Psoas muscle (tissue), 8 donors: ENCODE measurements at places on chromosomes 2 and 18. TPM values are rescaled to one million over a fixed set of nuclear protein-coding genes. Genes with fewer than 3 reads are reported as not detected.

DNA sequence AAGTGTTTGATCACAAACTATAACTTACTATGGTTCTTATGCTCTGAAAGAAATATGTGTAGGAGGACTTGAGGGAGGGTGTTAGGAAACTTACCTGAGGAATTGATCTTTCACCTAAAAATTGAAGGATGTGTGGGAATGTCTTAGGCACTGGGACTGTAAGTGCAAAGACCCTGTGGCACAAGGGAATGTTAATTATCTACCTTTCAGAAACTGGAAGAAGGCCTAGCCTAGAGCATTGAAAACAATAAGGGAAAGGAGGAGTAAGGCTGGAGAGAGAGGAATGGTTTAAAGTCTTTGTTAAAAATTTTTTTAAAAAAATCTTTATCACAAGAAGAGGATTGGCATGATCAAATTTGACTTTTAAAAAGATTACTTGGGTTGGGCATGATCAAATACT is 7.9 kb downstream of the AFTPH start:
- DNase-seq = no peak

DNA sequence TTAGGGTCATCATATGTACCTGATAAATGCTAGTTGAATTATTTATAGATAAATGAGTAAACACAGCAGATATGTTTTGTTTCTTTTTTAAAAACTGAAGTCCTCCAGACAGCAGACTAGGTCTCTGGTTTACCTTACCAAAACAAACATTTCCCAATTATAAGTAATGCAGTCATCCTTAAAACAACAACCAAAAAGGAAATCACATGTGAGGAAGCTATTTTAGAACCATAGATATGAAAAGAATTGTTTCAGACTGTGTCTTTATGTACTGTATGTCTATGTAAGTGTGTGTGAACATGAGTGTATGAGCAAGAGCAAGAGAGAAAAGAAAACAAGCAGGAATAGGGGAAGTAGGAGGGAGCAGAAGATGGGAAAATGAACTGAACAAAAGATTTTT is 441.0 kb downstream of the CPS1 start:
- DNase-seq = no peak

GRCh38 chr18:40608226-40608625 is 1346.8 kb upstream of the PIK3C3 start:
- DNase-seq = no peak

The PID1 gene
- total RNA-seq = 4.3 TPM

DNA sequence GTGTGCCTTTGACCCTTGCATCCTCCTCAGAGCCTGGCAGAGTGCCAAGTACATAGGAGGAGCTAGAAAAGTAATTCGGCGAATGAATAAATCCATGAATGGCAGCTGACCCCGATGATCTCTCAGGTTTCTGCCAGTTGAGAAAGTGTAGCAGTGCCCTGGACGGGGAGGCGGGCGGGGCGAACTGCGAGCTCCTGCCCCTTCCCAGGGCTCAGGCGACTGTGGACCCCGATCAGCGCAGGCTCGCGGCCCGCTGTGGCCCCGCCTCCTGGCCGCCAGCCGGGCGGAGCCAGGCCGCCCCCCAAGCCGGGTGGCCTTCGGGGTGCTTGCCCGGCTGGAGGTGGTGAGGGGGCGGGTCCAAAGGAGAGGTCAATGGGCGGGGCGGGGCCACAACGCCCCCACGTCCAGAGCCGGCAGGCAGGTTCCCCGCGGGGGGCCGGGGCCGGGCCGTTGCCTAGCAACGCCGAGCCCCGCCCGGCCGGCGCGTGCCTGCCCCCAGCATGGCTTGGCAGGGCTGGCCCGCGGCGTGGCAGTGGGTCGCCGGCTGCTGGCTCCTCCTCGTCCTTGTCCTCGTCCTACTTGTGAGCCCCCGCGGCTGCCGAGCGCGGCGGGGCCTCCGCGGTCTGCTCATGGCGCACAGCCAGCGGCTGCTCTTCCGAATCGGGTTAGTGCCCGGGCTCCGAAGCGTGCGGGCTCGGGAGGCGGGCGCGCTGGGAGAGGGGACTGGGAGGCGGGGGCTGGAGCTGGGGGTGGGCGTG is 30.6 kb upstream of the TMBIM1 start:
- peak; percentile 71 for DNase-seq
